ENCODE measurements at places on chromosomes 12 and 14.

GRCh38 chr12:66640691-66641460 is 38.0 kb downstream of the GRIP1 start:
- no peak for DNase-seq

- DNase-seq: no peak
Measured at GRCh38 chr14:71995741-71996140, 63.5 kb downstream of the RGS6 start.

- peak; percentile 2 for DNase-seq
Measured at GRCh38 chr12:6416596-6416995, 28.2 kb upstream of the CD27 start.

DNA sequence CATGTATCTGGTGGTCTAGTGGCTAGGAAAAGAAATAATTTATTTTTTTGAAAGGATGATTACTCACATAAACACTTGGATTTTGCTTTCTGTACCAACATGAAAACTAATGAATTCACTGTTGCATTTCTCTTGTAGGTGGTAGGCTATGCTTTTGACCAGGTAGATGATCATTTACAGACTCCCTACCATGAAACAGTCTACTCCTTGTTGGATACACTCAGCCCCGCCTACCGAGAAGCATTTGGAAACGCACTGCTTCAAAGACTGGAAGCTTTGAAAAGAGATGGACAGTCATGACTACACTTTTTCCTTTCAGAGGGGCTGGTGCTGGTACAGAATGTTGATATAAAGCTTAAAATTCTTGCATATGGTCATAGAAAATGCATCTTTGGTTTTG is 6.5 kb upstream of the AK7 start:
- no peak for DNase-seq

DNA sequence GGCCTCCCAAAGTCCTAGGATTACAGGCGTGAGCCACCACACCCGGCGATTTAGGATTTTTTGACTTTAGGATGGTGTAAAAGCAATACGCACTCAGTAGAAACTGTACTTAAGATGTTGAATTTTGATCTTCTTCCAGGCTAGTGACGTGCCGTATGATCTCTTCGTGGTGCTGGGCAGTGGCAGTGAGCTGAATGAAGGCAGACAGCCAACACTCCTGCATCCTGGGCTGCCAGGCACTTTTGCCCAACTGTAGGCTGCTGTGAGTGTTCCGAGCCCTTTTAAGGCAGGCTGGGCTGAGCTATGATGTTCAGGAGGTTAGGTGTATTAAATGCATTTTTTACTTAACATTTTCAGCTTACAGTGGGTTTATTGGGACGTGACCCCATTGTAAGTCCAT is 21.3 kb downstream of the IL31 start:
- no peak for DNase-seq

- peak; percentile 69 for DNase-seq
Measured at GRCh38 chr12:47736877-47737676, 11.8 kb upstream of the ENDOU start.

DNA sequence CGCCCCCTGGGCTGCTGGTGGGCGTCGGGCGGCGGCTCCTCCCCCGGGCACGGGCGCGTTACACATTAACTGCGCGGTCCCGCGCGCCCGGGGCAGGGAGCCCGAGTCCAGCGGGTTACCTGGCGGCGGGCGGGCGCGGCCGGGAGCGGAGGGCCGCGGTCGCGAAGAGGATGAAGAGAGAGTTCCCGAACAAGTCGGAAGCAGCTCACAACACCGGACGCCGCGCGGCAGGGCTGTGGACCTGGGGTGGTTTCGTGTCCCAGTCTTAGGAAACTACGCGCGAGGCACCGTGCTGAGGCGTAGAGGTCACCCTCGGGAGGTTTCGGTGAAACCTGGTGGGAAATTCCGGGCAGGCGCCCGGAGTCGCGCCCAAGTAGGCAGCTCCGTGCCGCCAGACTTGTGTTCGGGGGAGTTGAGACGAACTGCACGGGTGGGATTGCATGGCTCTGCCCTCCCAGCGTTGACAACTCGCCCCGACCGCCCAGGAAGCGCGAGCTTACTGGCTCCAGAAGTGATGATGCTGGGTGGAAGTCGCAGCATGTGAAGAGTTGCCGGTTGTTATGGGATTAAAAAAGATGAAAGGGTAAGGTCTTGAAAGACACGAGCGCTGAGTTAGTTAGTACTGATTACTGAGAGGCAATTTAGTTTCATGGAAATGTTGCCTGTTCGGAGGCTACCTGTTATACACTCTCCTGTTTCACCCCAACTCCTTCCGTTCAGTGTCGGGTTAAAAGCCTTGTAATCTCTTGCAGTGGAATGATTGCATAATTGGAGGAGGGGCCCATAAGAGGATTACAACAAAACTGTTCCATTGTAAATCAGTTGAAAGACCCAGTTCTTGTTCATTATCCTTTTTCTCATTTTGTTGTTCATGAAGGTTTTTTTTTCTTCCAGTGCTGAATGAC is 879 bp downstream of the RAB3IP start:
- peak; percentile 33 for DNase-seq

- no peak for DNase-seq
Measured at GRCh38 chr12:130164936-130165335, 2.7 kb downstream of the FZD10 start.

GRCh38 chr12:81617915-81618314 is 141.2 kb downstream of the PPFIA2 start:
- DNase-seq: no peak

GRCh38 chr12:3224530-3224903 is 147.3 kb downstream of the TSPAN9 start:
- DNase-seq: no peak

- no peak for DNase-seq
Measured at GRCh38 chr12:52243856-52244614, 11.0 kb downstream of the KRT7 start.

- no peak for DNase-seq
Measured at GRCh38 chr14:30935445-30935844, 61.1 kb downstream of the COCH start.

DNA sequence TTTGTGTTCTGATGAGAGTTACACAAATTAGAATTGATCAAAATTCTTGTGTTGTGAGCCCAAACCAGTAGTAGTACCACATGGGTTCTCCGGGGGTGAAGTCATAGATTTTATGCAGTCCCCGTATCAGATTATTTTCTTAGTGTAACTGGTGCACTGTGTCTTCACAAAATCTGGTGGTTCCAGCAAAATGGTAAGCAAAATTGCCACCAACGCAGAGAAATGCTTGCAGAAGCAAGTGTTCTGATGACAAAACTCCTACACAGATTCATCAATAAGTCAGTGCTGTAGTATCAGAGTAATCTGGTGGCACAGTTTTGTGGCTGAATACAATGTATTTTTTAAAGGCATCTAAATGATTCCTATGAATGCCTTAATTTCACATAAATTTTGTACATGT is 1.3 kb upstream of the CACNA2D4 start:
- DNase-seq: no peak

DNA sequence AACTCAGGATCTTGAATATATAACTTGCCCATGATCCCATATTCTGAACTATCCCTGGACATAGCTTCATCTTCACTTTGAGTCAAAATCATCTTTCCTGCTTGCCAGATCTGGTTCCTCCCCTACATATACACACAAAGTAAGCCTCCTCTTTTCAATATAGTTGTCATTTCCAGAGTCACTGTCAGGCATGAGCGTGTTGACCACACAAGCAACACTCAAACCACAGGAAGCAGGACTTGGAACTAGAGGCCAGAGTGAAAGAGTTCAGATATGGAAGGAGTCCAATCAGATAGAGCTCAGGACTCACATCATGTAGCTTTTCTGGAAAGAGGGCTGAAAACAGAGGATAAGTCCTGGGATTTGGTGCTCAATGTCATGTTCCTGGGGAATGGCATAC is 1140.6 kb downstream of the BCL11B start:
- no peak for DNase-seq

DNA sequence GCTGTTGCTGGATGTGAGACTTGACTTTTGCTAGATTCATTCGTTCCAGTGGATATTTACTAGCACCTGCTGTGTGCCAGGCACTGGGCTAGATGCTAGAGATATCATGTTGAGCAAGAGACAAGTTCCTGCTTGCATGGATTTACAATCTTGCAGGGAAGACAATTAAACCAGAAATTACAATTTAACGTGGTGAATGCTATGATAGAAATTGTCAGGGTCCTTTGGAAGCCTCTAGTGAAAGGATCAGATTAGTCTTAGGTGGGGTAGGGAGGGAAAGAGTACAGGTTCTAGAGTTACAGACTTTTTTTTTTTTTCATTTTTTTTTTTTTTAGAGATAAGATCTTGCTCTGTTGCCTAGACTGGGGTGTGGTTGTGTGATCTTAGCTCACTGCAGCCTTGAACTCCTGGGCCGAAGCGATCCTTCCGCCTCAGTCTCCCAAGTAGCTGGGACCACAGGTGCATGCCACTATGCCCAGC is 36.7 kb downstream of the SPATS2 start:
- DNase-seq: no peak

DNA sequence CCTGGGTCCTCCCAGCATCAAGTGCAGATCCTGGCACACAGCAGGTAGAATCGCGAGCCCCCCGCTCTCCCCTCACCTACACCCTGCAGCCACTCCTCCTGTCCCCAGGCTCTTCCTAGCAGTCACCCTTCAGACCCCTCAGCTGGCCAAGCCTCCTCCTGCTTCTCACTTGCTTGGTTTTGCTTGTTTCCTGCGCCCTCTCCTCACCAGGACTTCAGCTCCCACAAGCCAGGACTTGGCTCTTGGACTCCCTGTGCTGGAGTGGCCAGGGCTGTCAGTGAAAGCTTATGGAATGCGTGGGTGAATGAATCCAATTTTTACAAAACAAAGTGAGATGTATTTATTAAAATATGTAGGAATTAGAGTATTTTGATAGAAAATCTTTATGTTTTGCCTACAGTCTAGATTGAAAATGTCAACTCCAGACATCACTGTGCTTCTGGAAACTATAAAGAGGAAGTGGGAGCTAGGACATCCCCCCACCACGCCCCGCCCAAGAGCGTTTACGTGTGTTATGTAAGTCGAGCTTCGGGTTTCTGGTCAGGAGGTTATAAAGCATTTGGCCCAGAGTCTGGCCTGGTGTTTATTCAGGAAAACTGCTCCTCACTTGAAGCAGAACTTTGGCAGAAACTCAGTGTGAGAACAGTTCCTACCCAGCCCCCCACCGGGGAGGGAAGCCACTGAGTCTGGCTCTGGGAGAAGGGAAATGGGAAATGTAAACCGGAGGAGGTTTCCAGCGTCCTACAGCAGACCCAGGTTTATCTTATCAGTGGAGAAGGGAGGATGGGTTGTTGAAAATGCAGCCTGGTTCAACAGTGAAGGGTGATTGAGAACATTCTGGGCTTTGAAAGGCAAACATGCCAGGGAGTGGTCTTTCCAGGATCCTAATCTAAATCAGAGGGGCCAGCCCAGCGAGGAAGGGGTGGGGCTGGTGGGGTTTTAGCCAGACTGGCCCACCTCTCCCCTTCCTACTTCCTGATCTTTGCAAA is 8.8 kb downstream of the ALDH2 start:
- peak; percentile 54 for DNase-seq

DNA sequence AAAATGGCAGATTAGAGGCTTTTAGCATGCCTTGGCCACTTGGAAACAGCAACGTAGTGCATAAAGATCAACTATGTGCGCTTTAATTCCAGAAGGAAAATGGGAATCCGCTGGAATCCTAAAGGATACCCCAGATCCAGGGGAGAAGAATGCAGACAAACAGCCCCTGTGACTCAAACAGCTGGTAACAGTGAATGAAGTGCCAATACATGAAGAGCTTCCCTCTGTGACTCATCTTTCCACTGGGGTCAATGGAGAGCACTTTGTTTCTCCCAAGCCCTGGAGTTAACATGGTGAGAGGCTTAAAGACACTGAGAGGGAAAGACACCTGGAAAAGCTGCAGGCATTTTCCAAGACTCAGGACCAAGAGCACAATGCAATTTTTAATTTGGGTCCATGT is 263.1 kb downstream of the CEP128 start:
- no peak for DNase-seq

GRCh38 chr12:112025808-112026375 is 12.7 kb downstream of the ERP29 start:
- DNase-seq: no peak

DNA sequence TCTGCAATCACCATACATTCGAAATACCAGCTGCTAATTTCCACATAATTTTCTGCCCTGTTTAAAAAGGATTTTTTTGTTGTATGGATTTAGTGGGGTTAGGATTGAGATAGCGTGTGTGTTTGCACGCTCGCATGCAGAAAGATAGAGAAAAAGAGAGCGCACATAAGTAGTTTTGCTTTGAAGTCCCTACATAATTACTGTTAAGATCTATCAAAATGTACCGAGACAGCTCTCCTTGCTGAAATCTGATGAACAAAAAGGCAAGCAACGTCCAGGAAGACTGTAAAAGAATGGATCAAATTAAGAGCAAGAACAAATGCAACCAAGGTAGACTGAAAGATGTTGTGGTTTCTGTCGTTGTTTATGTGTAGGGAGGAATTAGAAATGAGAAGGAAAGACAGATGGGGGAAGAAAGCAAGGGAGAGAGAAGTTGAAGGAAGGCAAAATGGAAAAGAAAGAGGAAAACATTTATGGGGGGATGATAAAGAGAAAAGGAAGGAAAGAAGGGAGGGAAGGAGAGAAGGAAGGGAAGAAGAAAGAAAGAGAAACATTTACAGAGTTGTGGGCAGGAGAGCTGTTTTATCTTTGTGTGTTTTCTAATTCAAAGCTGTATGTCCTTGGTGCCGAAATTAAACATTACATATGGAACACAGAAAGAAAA is 522.3 kb downstream of the MED13L start:
- no peak for DNase-seq

- DNase-seq: no peak
Measured at GRCh38 chr12:18363321-18363720, 102.0 kb downstream of the PIK3C2G start.

GRCh38 chr12:31324845-31325523 is 966 bp downstream of the SINHCAF start:
- DNase-seq: peak; percentile 5

DNA sequence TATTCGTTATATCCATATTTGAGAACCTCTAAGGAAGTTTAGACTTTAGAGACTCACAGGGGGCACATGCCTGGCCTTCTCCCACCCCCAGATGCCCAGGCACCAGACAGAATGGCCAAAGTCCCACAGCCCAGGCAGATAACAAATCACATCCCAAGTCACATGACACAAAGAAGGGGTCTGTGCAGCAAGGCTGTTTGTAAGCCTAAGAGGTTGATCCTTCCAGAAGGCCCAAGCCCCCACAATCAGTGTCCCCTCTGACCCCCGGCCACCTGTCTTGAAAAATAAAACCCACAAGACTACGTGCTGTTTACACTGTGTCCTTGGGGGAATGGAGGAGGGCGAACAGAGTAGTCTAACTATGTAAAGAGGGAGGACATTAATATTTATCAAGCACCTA is 5.1 kb downstream of the CTDSP2 start:
- no peak for DNase-seq

- DNase-seq: no peak
Measured at GRCh38 chr12:124927201-124928094, 13.0 kb upstream of the UBC start.

- no peak for DNase-seq
Measured at GRCh38 chr12:132105467-132105866, 38.7 kb downstream of the DDX51 start.

All from hippocampal formation (tissue), 2 donors.